NCI-H774 (cell line): ENCODE measurements at places on chromosomes 6 and 20.
A peak's percentile ranks its signal among the peaks of the same experiment; 100 is the strongest.

GRCh38 chr20:10271494-10272219 lies 53.0 kb downstream of the SNAP25 start:
- no peak for DNase-seq

DNA sequence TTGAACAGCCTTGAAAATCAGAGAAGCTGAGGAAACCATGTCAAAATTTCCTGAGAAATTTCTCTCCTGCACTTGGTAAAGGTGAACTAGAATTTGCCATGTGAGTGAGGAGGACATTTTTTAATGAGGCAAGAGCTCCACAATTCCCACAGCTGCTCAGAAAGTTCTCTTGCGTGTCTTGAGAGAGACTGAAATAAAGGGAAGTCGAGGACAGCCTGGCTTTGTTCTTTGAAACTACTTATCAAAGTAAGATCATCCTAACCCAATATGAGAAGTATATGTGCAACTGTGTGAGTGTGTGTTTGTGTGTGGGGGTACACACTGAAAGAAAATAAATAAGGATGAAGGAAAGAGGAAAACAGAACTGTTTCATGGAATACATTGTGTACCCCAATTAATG lies 163.4 kb downstream of the SLC24A3 start:
- no peak for DNase-seq

DNA sequence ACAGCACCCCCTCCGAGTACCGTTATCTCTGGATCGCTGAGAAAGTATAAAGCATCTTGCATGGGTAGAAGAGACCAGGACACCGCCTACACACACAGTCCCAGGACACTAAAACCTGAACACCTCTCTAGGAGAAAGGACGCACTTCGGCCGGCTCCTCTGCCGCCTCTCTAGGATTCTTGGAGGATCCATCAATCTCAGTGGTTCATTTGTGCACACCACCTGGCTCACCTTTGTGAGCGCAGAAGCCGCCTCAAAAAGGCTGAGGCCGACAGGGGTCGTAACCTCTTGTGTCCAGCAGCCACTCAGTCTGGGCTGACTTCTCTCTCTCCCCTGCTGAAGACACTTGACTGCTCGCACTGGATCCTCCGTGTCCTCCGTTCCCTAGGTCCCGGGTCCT lies 13.5 kb downstream of the ZSCAN23 start:
- no peak for DNase-seq

- DNase-seq, result no peak
Measured at GRCh38 chr6:22928775-22929174, 359.4 kb downstream of the HDGFL1 start.

- peak; percentile 35 for DNase-seq
Measured at GRCh38 chr20:561437-562231, 18.0 kb upstream of the CSNK2A1 start.

- DNase-seq, result no peak
Measured at GRCh38 chr6:2433711-2434110, 188.3 kb upstream of the GMDS start.

GRCh38 chr6:122620428-122620827 lies 10.2 kb downstream of the PKIB start:
- peak; percentile 56 for DNase-seq

DNA sequence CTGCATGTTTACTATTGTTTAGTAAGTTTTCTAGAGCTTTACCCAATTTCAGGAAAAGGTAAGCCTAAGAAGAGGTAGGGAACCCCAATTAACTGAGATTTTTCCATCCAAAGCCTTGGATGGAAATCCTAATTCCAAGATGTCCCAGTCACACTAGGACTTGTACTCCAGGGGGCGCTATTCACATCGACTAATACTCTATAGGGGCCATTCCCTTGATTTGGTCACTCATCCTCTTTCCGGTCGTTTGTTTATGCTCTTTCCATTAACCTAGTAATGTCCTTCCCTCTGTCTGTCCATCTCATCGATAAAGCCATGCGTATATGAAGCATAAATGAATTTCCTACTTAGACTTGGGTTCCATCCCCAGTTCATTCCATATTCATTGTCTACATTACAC lies 80.8 kb upstream of the FUCA2 start:
- no peak for DNase-seq

- DNase-seq, result no peak
Measured at GRCh38 chr6:56579155-56579851, 63.4 kb downstream of the DST start.

DNA sequence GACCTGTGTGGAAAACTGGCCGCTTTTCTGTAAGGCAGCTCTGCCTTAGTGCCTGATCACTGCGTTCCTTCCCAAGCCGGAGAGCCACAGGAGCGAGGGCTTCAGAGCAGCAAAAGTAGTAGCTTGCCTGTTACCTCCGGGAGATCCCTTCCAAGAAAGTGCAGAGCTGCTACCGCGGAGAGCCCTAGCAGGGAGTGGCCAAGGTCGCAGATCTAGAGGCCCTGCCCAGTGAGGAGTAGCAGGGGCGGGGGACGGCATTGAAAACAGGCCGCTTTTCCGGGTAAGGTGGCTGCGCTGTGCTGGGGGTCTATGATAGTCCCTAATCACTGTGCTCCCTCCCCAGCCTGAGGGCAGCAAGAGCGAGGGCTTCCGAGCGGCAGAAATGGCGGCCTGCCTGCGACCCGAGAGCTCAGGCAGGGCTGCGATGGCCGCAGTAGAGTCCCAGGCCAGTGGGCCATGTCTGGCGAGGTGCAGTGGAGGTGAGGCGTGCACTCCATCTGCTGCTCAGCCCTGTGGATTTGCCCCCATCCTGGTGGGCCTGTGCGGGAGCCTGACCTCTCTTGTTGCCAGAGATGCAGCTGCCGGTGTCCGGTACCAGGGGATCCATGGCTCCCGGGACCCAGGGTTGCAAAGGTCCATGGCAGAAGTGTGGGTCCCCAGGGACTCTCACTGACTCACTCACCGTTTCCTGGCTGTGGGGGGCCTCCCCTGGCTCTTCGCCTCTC lies 67.3 kb downstream of the KLHL32 start:
- DNase-seq, result no peak

DNA sequence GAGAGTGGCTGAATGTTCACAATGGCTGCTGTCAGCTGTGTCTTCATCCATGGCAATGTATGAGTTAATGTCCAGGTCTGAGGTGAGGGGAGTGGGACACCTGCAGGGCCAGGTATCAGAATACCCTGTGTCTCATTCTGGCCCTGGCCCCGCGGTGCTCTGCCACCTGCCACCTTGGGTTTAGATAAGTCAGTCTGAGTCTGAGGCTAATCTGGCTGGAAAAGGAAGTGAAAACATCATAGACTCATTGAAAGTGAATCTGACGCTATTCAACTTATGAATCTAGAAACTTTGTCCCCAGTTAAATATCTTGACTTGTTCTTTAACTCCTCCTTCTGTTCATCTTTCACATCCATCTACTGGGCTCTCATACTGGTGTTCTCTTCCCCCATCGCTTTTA lies 267.1 kb upstream of the JAG1 start:
- no peak for DNase-seq

DNA sequence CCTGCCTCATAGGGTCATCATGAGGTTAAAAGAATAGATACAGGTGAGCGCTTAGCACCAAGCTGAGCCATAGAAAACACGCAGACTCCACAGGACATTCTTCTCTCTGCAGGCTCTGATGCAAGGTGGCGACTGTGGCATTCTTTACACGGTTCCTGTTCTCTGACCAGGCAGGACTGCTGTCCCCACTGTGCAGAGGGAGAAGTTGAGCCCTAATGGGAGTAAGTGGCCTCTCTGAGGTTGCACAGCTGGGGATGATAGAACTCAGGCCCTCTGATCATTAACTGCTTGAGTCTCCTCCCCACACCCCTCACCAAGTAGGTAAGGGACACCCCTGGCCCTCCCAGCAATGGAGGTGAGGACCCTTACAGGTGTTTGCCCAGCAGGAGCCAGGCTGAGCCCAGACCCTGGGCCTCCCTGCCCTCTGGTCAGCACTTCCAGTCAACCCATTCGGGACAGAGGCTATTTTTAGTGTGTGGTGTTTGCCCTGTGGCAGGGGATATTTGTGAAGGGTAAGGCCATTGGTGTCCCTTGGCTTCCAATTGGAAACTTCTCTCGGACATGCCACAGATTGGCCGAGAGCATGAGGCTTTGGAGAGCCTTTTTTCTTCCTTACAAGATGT lies 116.8 kb downstream of the VEGFA start:
- DNase-seq, result no peak

DNA sequence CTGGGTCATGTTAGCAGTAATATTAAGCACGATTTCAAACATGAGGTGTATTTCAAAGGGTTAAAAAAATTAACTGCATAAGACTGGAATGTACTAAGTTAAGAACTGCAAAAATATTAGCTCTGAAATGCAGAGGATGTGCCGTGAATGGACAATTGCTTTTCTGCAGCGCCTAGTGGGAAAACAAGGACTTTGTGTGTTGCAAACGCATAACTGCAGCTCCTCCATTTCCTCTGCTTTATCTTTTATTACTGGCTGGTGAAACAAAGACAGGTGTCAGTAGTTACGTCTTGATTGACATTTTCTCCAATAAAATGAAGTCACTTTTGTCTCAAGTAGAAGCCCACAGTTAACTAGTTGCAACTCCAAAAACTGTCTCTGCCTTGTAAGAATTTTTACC lies 1.7 kb downstream of the PDE7B start:
- no peak for DNase-seq

DNA sequence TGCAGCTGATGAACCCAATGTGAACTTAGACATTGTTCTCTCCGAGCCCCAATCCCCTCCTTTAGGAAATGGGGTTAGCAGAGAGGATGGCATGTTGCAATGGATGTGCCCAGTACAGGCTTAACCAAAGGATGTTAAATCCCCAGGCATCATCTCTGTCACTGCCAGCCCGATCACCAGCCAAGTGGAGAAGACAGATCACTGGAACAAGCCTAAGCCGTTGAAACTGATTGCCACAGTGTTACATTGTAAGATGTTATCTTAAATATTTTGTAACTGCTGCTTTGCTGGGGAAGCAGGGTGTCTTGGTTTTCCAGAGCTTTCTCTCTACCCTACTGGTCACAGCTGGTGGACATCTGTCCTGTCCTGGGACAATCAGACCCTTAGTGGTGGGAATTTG lies 783.4 kb upstream of the CHD6 start:
- no peak for DNase-seq

GRCh38 chr20:51735728-51736600 lies 32.2 kb downstream of the ATP9A start:
- no peak for DNase-seq

GRCh38 chr6:14381829-14382677 lies 264.5 kb downstream of the CD83 start:
- DNase-seq, result no peak

GRCh38 chr20:21640556-21640955 lies 64.9 kb upstream of the PAX1 start:
- DNase-seq, result peak; percentile 11

- DNase-seq, result no peak
Measured at GRCh38 chr6:29965563-29965872, 23.2 kb downstream of the HLA-A start.

- no peak for DNase-seq
Measured at GRCh38 chr6:129475477-129476247, 234.3 kb downstream of the ARHGAP18 start.

DNA sequence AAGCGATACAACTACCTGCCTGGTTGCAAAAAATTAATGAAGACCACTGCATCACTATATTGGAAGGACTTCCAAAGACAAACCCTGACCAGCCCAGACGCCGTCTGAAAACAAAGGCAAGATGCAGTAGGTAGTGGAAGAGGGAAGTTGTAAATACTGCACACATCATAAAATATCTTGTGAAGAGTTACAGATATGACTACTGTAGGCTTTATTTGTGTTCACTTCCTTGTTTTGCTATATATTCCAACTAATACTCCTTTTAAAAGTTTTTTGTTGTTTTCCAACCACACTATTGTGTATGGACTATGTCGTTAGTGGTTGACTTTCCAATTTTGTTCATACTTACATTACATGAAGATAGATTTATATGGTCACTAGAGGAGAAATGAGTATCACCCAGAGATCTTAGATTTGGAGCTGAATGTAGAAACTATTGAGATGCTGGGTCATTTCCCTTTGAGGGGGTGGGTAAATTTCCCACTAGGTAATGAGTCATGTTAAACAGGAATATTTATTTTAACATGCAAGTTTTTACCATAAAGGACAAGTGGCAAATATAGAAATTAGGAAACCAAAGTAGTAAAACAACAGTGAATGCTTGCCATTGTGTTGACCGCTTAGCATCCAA lies 16.6 kb upstream of the TXLNB start:
- no peak for DNase-seq

GRCh38 chr6:135314543-135314942 lies 133.4 kb downstream of the MYB start:
- no peak for DNase-seq

DNA sequence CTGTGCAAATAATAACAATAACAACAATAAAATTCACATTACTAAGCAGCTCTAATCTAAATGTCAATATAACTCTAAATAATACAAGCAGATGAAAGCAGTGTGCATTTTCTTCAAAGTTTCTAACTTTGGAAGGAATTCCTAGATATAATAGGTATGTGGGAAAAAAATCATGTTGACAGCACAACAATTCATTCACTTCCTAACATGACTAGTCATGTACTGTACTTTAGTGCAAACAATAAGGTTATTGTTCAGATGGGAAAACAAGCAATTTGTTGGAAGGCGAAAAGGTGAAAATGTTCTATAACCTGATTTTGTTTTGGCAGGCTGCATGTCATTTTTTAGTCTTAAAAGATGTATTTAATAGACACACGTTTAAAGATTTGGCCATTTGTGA lies 484.3 kb upstream of the JAG1 start:
- no peak for DNase-seq

DNA sequence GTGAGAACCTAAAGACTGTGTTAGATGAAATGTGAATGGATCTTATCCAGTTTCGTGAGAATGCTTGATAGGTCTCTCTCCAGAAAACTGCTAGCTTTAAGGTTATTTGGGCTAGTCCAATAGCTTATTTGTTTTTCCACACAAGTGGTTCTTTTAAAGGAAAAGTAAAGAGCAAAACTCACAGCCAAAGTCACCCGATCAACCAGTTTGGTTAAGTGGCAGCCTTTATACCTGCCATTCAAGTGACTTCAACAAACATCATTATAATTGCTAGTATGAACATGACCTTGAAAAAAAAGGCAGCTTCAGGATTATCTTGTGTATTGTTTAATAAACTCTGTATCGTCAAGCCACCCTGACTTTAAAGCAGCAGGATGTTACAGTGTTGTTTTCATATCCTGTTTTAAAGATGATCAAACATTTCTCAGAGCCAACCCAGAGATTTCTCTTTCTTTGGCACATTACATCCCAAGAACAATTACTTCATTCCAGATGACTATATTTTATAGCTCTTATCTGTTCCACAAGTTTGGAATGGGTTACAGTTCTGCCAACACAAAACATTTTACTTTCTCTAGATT lies 253.4 kb downstream of the EPHA7 start:
- peak; percentile 88 for DNase-seq

DNA sequence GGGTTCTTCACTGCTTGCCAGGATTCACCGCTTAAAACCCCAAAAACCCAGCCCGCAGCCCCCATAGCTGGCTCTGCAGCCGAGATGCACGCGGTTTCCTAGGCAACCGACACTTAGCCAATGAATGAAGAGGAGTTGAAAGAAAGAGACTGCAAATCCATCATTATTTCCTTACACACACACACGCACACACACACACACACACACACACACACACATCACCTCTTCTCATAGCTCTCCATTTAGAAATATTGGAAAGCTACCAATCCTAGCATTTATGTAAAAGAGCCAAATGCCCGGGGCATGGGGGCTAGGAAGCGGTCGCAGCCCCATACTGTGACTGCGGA lies 3.4 kb upstream of the TUBB2B start:
- peak; percentile 84 for DNase-seq
